Kidney epithelial cell (primary cell): ENCODE measurements at places on chromosomes 6 and 20. TPM values are rescaled to one million over a fixed set of nuclear protein-coding genes. Genes with fewer than 3 reads are reported as not detected.

The COL12A1 gene
- total RNA-seq, result 19.2 and 24.3 TPM in 2 replicates

The CENPQ gene
- 3.3 and 10.5 TPM in 2 replicates for total RNA-seq

The TFAP2A gene
- 8.8 and 11.2 TPM in 2 replicates for total RNA-seq

The OR2H2 gene
- total RNA-seq, result not detected in 2 replicates

The PTGIS gene
- 0.88 and 2.7 TPM in 2 replicates for total RNA-seq

The CALHM4 gene
- total RNA-seq, result not detected in 2 replicates

DNA sequence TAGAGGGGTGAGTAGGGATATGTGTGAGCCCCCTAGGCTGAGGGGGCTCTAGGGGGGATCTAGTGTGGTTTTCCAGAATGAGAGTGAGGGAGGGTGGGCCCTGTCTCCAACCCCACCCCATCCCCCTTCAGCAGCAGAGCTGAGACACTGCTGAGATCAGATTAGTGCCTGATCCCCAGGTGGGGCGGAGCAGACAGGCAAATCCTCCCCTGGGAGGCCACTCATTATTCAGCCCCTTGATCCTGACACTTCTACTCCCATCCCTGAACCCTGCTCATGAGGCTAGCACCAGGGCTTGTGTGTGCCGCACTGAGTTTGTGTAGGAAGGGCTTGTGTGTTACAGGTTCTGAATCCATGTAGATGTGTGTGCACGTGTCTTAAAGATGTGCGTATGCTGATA, 42.5 kb downstream of the SPDEF start:
- DNase-seq, result no peak

DNA sequence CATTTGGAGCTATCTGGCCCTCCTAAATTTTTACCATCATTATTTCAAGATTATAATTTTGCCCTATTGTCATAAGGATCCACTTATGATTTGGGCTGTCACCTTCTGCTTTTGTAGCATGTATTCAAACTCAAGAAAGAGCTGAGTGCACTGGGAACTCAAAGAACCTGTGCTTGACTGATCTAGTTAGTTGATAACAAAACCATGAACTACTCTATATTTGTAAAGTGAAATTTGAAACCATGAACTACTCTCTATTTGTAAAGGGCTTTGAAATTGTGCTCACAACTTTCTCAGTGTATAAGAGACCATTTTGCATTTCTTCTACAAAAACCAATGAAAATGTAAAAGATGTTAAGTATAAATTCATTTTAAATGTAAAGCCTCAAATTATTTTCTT, 77.5 kb upstream of the POPDC3 start:
- no peak for DNase-seq

DNA sequence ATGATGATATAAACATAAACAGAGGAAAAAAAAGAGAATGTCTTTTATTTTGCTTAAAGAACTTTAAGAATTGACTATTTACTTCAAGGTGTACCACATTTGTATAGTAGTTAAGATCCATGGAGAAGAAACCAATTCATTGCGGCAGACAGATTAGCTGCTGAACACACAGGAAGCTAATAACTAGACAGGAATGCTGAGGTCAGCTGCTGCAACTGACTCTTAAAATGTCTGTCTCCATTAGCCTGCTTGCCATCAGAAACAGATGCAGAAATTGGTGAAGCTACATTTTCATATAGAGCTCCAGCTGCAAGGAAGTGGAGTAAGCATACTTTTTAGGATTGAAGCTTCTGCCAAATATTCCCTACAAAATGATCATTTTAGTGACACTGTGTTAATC, 939.5 kb downstream of the EPHA7 start:
- DNase-seq, result peak; percentile 4

DNA sequence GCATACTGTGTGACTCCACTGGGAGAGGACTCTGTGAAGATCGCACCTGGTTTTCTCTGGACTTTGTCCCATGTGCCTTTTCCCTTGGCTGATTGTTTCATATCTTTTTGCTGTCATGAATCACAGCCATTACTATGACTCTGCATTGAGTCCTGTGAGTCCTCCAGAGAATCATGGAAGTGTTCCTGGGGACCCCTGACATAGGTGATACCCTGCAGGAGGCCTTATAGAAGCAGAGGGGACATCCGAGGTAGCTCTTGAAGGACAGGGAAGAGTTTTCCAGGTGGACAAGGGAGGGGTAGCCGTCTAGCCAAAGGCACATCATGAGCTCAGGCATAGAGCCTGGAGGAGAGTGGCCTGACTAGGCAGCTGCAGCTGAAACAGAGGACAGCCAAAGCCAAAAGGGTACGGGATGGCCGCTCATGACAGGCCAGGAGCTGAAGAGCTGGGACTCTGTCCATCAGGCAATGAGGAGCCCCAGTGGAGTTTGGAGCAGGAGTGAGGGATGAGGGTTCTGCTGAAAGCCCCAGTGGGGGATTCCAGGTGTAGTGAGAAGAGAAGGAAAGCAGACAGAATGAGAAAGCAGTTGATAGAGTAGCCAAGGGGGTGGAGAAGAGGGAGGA, 86.6 kb upstream of the TOX2 start:
- no peak for DNase-seq

GRCh38 chr6:11414176-11414963, 123.2 kb upstream of the TMEM170B start:
- peak; percentile 73 for DNase-seq

GRCh38 chr6:112241820-112242429, 12.4 kb downstream of the LAMA4 start:
- DNase-seq, result no peak

GRCh38 chr20:57570145-57570850, 9.4 kb downstream of the PCK1 start:
- no peak for DNase-seq

- peak; percentile 75 for DNase-seq
These were observed 115.1 kb downstream of the JAG1 start for GRCh38 chr20:10558635-10559187.
